ENCODE measurements at places on chromosomes 4 and X.

DNA sequence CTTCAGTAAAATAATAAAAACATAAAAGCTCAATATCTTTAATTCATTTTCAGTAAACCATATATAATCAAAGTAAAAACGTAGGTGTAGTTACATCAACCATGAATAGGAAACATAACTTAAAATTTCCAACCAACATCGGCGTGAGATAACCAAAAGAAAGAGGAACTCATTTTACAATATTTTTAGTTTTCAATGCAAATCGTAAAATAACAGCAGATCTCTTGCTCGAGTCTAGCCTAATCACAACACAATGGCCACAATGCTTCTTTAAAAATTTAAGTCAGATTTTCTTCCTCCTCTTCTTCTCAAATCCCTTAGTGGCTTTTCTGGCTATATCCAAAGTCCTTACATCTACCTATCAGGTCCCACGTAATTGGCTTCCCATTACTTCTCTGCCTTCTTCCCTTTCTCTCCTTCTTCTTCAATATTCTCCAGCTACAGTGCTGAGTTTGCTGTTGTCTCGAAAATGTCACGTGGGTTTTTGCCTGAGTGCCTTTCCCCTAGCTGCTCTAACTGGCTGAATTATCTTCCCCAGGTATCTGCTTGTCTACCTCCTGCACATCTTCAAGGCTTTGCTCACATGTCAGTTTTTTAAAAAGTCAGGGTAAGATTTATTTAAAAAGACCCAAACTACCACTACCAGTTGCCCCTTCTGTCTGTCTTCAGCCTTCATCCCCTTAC is 90.9 kb upstream of the BANK1 start:
- DNase-seq = no peak

DNA sequence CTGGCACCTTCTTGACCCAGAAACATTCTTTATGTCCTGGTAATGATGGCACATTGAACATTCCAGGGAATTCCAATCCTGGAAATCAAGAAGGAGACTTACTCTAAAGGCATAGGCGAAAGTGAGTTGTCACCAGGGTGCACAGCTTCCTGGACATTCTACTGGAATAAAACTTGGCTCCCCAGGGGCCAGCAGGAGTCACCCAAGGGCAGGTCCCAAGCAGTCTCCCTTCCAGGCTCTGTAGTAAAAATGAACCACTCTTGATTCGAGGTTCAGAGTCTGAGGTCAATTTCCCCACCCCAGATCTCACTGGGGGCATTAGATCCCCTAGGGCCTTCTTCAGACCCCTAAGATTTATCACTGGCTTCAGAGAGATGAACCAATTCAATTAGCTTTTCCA is 338.7 kb upstream of the GATB start:
- DNase-seq = no peak

GRCh38 chrX:149284616-149285015 is 220.5 kb downstream of the IDS start:
- DNase-seq = no peak

GRCh38 chrX:120559804-120560203 is 958 bp downstream of the CUL4B start:
- no peak for DNase-seq

DNA sequence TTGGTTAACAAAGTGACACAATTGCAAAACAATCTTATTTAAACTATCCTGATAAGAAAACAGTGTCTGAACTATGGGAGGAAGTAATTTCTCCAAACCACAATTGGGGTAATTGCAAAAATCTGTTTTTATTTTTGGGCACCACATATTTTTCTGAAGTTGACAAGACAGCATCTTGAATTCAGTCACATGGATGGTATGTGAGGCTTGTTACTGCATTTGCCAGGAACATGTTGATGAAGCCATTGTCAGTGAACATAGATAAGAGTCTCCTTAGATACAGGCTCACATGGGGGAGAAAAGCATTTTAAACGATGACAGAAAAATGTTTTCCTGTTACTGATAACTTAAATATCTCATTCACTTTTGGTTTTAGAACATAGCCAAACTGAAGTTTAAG is 5.5 kb upstream of the USP53 start:
- no peak for DNase-seq

All from RWPE1 (cell line).